Myocyte (in vitro differentiated cells): ENCODE measurements at places on chromosomes 12 and 14.

GRCh38 chr14:23439107-23439835 lies 3.8 kb upstream of the MYH7 start:
- no peak for DNase-seq

GRCh38 chr12:7857971-7858370 lies 14.7 kb downstream of the SLC2A14 start:
- no peak for DNase-seq

- DNase-seq: peak; percentile 89
Observed at GRCh38 chr12:569803-570434, 93.3 kb downstream of the NINJ2 start.

DNA sequence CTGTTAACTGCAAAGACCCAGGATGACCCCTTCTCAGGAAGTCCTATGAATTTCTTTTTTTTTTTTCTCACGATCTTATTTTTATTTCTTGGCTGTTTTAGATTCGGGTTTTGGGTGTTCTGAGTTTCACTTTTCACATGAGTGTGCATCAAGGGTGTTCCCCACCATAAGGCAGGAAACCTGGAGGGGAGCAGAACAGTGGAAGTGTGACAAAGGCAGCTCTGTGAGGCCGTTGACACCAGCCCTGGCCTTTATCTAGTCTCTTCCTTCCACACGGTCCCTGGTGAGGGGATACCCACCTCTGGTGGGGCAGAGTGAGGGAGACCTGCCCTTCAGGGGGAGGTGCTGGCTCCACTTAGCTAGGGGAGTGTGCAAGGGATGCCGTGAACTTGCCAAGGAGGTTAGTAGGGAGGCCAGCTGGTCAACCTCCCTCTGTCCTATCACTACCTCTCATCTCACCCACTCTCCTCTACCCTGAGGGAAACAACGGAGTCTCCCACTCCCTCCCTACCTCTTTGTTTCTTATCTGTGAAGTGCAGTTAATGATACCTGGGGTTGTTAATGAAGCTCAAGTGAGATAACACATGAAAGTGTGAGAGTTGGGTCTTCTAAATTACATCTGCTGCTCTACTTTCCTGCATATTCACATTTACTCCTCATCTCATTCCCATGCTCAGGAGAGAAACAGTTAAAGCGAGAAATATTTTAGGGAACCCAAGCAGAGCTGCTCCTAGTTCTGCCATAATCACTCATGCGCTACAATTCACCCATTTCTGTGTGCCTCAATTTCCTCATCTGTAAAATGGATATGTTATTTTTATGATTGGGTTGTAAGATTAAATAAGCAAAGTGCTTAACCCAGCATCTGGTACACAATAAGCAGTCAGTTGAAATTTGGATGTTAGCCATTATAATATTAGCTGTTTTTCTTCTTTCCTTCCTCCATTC lies 4.4 kb upstream of the GALNT6 start:
- DNase-seq: no peak

- no peak for DNase-seq
Observed at GRCh38 chr14:61517911-61518384, 177.4 kb upstream of the HIF1A start.
